Breast epithelium (tissue), 4 donors: ENCODE measurements at places on chromosomes 1 and 21. TPM values are rescaled to one million over a fixed set of nuclear protein-coding genes. Genes with fewer than 3 reads are reported as not detected.

DNA sequence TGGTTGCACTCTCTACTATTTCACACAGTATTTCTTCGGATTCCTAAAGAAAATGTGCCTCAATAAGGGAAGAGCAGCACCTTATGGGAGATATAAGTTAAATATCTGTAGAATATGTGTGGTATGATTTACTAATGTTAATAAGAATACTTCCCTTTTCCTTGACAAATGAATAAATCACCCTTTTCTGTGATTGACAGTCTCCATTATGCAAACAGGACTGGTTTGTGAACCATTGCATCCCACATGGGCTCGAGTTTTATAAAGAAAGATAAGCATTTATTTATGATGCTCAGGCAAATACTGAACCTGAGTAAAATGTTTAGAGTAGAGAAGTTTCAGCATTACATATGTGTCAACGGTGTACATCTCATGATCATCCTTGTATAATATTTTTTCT is 587.7 kb upstream of the BRINP3 start:
- H3K4me1 ChIP-seq = no peaks in the 10 kb centered on the region
- H3K27ac ChIP-seq = no peak overlapping the region
- no peaks in the 10 kb centered on the region for H3K36me3 ChIP-seq
- no peaks in the 10 kb centered on the region for H3K27me3 ChIP-seq
- H3K4me3 ChIP-seq = no peak overlapping the region

The SLC22A15 gene
- 7.8 TPM for total RNA-seq

DNA sequence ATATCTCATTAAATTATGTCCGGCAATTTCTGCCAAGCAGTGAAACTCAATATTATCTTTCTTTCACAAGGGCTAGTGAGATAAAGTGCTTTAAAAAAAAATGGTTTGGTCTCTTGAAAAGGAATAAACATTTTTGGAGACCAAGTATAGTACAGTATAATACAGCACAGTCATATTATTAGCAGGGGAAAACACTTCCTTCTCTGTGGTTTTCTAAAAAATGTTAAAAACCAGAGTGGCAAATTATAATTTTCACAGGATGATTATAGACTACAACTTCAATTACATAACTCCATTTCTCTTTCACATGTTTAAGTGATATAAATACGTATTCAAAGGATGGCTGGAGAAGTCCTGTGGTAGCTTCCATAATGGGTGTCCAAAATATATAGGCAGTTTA is 170.3 kb upstream of the DMRTA2 start:
- H3K4me1 ChIP-seq = no peaks in the 10 kb centered on the region
- H3K27ac ChIP-seq = no peak overlapping the region
- DNase-seq = no peak
- H3K4me3 ChIP-seq = no peak overlapping the region

GRCh38 chr1:92298213-92298572 is 594 bp downstream of the GLMN start:
- H3K4me1 ChIP-seq = no peaks in the 10 kb centered on the region
- DNase-seq = no peak
- peak overlapping the region; percentile 85 for H3K4me3 ChIP-seq
- peak overlapping the region; percentile 97 for H3K27ac ChIP-seq
- H3K27me3 ChIP-seq = no peaks in the 10 kb centered on the region
- no peaks in the 10 kb centered on the region for H3K36me3 ChIP-seq

GRCh38 chr1:160151303-160151702 is at the start of gene ATP1A4:
ATP1A4 (plus strand) TSS chr1:160151603; CDS start chr1:160152041, 438 bp downstream.
- H3K27ac ChIP-seq = no peak within 1 kb of the TSS
- no peak within 1 kb of the TSS for H3K4me3 ChIP-seq
- no peaks in the 10 kb centered on the region for H3K36me3 ChIP-seq
- H3K4me1 ChIP-seq = no peaks in the 10 kb centered on the region
- DNase-seq = no peak
- no peaks in the 10 kb centered on the region for H3K27me3 ChIP-seq

GRCh38 chr1:57468641-57469523 is 45.0 kb upstream of the DAB1 start:
- no peaks in the 10 kb centered on the region for H3K36me3 ChIP-seq
- no peak for DNase-seq
- no peaks in the 10 kb centered on the region for H3K4me1 ChIP-seq
- no peak overlapping the region for H3K4me3 ChIP-seq
- no peaks in the 10 kb centered on the region for H3K27me3 ChIP-seq

GRCh38 chr1:175690298-175690697 is 53.1 kb downstream of the TNR start:
- H3K4me1 ChIP-seq = no peaks in the 10 kb centered on the region
- H3K36me3 ChIP-seq = no peaks in the 10 kb centered on the region
- H3K27me3 ChIP-seq = no peaks in the 10 kb centered on the region
- H3K27ac ChIP-seq = no peak overlapping the region
- no peak for DNase-seq

GRCh38 chr1:199292896-199293295 is 654.1 kb downstream of the PTPRC start:
- no peaks in the 10 kb centered on the region for H3K36me3 ChIP-seq
- no peak overlapping the region for H3K27ac ChIP-seq
- H3K4me1 ChIP-seq = no peaks in the 10 kb centered on the region
- H3K27me3 ChIP-seq = no peaks in the 10 kb centered on the region
- H3K4me3 ChIP-seq = no peak overlapping the region
- no peak for DNase-seq

- no peaks in the 10 kb centered on the region for H3K36me3 ChIP-seq
- no peaks in the 10 kb centered on the region for H3K27me3 ChIP-seq
- no peak for DNase-seq
- H3K27ac ChIP-seq = peak overlapping the region; percentile 77
- H3K4me1 ChIP-seq = peaks cover 18% of the 10 kb centered on the region
Measured at GRCh38 chr1:16139473-16139962, 16.4 kb downstream of the EPHA2 start.

- H3K27ac ChIP-seq = no peak overlapping the region
- no peaks in the 10 kb centered on the region for H3K36me3 ChIP-seq
- no peak overlapping the region for H3K4me3 ChIP-seq
- no peak for DNase-seq
Measured at GRCh38 chr1:217253351-217253750, 377.5 kb downstream of the GPATCH2 start.

GRCh38 chr1:54479841-54480524 is 68.0 kb upstream of the ACOT11 start:
- peaks cover 3% of the 10 kb centered on the region for H3K4me1 ChIP-seq
- no peak overlapping the region for H3K27ac ChIP-seq
- H3K27me3 ChIP-seq = no peaks in the 10 kb centered on the region

DNA sequence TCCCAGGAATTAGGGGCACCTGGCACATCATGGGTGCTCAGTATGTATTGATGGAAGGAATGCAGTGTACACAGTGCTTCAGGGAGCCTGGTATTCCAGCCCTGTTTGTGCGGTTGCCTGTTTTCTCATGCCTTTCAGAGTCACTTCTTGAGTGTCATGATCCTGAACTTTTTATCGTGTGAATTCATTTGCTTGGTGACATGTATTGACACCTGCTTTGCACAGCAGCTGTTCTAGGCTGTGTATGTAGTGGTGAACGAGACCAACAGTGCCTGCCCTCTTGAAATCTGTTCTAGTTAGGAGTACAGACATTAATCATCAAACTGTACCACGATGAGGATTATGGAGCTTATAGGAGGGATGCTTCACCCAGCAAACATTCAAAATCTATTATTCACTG is 6.1 kb downstream of the HTR6 start:
- H3K36me3 ChIP-seq = no peaks in the 10 kb centered on the region
- H3K4me1 ChIP-seq = no peaks in the 10 kb centered on the region
- no peak for DNase-seq
- no peaks in the 10 kb centered on the region for H3K27me3 ChIP-seq

- H3K4me3 ChIP-seq = no peak overlapping the region
- no peaks in the 10 kb centered on the region for H3K27me3 ChIP-seq
- no peaks in the 10 kb centered on the region for H3K4me1 ChIP-seq
- peak overlapping the region; percentile 48 for H3K27ac ChIP-seq
- H3K36me3 ChIP-seq = peaks cover 17% of the 10 kb centered on the region
Measured at GRCh38 chr1:10415211-10415930, 14.9 kb upstream of the CENPS start.

The FMOD gene
- 92.4 TPM for total RNA-seq
